ENCODE measurements at places on chromosomes 1 and 21.

DNA sequence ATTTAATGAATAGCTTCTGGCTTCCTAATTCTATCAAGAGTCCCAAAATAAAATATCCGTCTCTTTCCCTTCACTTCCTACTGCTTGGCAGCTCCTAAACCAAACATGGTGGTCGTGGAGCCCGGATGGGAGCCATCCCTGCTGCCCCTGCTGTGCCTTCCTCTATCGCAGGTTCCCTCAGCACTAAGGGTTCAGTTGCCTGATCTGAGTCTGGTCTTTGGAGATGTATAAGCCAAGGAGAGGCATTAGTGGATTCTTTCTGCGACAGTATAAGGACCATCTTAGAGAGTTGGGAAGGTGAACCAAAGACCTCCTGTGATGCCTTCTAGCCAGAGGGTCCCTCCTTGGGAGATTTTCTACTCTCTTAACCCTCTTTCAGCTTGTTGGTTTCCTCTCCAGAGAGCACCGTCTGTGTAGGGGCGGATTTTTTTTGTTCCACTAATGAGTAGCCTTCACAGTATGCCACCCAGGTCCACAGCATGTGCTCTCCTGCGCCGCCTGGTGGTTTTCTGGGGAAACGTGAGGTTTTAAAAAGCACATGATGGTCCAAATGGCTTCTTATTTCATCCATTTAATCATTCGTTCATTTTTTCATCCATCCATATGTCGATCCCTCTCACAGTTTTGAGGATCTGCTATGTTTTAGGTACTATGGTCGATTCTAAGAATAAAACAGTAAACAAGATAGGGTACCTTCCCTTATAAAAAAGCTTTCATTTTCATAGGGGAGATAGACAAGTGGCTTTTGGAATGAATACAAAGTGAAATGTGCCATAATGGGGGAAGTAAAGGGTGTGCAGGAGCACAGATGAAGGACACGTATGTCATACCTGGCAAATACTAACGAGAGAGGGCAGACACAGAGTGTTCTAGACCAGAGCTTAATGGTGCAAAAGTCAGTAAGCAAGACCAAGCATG lies 71.0 kb downstream of the NFASC start:
- peak; percentile 68 for DNase-seq

DNA sequence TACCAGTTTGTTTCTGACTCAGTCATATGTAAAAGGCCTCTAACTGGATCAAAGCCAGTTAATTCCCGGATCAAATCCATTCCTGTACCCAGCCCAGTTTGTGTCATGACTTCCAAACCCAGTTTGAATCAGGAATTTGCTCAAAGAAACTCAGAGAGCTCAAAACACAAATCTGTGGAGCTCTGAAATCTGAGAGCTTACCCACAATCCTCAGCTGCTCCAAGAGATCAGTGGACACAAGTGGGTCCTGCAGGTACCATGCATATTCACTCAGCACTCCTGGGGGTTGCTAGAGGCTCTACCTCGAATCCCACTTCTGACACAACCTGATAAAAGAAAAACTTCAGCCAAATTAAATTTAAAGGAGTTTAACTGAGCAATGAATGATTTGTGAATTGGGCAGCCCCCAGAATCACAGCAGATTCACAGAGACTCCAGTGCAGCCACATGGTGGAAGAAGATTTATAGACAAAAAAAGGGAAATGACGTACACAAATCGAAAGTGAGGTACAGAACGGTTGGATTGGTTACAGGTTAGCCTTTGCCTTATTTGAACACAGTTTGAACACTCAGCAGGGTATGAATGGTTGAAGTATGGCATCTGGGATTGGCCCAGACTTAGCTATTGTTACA lies 11.9 kb upstream of the MRPL55 start:
- DNase-seq = no peak

- no peak for DNase-seq
Measured at GRCh38 chr1:173864179-173864867, 3.5 kb downstream of the GAS5 start.

DNA sequence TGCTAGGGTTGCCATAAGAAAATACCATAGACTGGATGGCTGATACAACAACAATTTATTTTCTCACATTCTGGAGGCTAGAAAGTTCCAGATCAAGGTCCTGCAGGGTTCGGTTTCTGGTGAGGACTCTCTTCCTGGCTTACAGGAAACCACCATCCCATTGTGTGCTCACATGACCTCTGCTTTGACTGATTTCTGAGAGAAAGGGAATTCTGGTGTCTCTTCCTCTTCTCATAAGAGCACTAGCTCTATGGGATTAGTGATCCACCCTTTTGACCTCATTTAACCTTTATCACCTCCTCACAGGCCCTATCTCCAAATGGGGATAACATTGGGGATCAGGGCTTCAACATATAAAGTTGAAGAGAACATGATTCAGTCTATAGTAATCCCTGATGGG lies 47.5 kb downstream of the MRPL39 start:
- DNase-seq = no peak

GRCh38 chr1:5938101-5938646 lies 54.1 kb downstream of the NPHP4 start:
- DNase-seq = no peak

DNA sequence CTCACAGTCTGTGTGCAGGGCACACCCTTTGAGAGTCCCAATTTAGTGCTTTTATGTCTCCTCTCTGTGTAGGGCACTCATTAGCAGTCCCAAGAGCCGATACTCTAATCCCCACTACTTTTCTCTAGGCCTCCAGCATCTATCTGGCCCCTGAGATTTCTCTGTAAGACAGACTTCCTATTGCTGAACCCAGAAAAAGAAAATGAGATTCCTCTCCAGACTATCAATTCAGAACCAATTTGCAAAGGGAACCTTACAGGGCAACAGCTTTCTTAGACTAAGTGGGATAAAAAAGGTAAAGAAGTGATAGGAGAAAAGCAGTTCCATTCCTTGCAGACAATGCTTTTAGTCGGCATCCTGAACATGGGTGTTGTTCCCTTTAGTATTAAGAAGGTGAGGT lies 172.2 kb downstream of the EDEM3 start:
- DNase-seq = no peak

GRCh38 chr1:66282343-66282852 lies 251.6 kb upstream of the SGIP1 start:
- DNase-seq = no peak

DNA sequence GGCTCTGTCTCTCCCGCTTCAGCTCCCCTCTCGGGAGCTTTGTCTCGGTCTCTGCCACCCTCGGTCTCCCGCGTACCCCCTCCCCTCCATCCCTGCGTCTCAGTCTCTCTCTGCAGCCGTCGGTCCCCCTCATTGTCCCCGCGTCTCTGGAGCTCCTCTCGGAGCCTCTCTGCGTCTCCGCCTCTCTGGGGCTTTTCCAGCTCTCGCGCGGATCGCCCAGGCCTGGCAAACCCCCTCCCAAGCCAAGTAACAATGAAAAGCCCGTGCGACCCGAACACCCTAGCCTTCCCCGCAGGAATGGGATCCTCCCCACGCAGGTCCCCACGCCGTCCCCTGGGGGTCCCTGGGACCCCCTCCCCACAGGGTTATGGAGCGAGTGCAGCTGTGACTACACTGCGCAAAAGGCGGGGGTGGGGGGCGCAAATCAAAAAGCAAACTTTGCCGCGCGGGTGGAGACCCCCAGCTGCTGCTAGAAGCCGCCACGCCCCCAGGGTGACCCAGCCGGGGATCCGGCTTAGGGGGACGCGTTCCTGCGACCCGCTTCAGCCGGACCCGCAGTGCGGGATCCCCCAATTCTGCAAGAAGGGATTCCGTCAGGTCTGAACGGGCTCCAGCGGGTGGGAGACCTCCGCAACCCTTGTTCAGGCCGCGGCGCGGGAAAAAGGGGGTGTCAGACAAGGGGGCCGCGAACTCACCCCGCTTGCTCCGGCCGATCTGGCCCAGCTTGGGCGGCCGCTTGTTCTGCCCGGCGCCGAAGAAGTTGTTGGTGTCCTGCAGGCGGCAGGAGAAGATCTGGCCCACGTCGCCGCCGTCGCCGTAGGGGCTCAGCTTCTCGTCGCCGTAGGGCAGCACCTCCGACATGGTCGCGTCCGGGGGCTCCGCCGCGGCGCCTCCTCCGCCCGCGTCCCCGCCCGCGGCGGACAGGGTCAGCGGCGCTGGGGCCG lies 1.2 kb downstream of the CAMK2N1 start:
- DNase-seq = no peak

- DNase-seq = no peak
Measured at GRCh38 chr1:223716302-223716862, 4.0 kb downstream of the CAPN2 start.

DNA sequence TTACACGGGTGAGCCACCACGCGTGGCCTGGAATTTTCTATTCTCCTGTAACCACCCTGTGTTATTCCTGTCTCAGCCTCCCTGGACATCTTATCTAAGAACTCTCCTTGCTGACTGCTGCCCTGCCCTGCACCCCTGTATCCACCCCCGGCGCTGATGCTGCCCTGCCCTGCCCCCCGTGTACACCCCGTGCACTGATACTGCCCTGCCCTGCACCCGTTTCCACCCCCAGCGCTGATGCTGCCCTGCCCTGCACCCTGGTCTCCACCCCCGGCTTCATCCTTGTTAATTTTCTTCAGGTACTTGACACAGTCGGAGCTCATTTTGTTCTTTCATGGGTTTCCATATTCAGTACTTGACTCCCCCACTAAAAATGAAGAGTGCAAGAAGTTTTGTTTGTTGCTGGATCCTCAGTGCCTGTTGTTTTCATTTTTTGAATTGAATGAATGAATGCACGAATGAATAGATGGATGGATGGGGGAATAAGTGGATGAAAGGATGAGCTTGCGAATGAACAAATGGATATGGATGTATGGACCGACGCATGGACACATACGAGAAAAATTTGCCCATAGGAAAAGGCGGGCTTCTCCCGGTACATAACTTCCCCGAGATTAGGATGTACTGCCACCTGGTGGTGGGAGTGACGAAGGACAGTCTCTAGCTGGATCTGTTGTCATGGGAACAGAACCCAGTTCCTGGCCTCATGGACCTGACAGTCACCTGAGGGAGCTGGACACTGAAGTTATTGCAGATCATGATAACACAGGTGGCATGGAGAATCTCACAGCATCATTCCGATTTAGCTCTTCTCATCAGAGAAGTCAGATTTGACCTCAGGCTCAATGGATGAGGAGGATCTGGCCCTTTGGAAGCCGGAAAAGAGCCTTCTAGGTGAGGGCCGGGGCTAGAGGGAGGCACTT lies 14.9 kb downstream of the AADACL4 start:
- peak; percentile 67 for DNase-seq

- no peak for DNase-seq
Measured at GRCh38 chr21:46172863-46173528, 11.3 kb downstream of the SPATC1L start.

DNA sequence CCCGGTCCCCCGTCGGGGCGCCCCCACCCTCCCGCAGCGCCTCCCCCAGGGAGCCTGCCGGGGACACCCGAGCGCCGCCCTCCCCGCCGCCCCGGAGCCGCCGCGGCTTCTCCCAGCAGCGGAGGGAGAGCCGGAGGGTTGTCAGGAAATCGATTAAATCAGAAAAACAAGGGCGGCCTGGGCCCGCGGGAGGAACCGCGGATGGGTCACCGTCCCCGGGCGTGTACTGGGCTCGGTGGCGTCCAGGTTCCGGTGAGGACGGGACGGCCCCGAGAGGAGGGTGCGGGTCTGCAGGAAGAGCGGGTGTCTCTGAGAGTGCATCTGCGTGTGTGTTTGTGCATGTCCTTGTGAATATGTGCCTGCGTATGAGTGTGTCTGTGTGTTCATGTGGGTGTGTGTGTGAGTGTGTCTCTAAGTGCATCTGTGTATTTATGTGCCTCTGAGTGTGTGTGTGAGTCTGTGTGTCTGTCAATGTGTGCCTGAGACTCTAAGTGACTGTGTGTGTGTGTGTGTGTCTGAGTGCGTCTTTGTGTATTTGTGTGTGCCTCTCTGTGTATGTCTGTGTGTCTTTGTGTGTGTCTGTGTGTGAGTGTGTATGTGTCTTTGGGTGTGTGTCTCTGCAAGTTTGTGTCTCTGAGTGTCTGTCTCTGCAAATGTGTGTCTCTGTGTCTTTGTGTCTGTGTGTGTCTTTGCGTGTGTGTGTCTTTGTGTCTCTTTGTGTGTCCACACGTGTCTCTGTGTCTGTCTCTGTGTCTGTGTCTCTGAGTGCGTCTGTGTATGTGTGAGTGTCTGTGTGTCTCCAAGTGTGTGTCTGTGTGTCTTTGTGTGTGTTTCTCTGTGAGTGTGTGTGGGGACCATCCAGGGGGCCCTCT lies 1.1 kb downstream of the SPSB1 start:
- DNase-seq = peak; percentile 37

Data from left ventricle myocardium inferior (tissue), 1 donor.